ENCODE measurements at places on chromosomes 7 and 10.

- no peak for DNase-seq
Measured at GRCh38 chr7:74092321-74092963, 8.8 kb downstream of the LIMK1 start.

- no peak for DNase-seq
Measured at GRCh38 chr10:94293354-94293753, 69.4 kb downstream of the NOC3L start.

DNA sequence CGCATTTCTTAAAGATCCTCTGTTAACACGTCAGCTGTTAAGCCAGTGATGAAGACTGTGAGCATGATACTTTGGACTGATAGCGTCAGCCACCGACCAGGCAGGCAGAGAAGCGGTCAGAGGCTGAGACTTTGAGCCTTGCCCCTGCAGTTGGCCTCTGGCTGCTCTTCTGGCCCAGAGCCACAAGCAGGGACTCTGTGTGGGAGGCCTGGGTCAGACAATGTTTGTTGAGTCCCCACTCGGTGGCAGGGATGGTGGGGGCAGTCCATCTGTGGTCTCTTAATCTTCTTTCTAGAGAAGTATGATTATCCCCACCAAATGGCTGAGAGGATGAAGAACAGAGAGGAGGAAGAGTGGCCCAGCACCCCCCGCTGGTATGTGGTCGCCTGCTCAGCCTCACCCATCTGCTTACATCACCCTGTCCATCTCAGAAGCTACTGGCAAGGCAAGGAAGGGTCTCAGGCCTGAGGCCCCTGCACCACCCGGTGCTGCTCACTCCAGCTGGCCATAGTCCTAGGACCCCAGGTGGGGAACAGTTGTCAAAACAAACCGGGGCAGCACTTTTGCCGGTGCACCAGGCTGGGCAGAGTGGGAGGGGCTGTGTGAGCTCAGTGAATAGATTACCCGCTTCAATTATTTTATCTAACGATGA lies 202.9 kb downstream of the GRID1 start:
- DNase-seq, result peak; percentile 84

DNA sequence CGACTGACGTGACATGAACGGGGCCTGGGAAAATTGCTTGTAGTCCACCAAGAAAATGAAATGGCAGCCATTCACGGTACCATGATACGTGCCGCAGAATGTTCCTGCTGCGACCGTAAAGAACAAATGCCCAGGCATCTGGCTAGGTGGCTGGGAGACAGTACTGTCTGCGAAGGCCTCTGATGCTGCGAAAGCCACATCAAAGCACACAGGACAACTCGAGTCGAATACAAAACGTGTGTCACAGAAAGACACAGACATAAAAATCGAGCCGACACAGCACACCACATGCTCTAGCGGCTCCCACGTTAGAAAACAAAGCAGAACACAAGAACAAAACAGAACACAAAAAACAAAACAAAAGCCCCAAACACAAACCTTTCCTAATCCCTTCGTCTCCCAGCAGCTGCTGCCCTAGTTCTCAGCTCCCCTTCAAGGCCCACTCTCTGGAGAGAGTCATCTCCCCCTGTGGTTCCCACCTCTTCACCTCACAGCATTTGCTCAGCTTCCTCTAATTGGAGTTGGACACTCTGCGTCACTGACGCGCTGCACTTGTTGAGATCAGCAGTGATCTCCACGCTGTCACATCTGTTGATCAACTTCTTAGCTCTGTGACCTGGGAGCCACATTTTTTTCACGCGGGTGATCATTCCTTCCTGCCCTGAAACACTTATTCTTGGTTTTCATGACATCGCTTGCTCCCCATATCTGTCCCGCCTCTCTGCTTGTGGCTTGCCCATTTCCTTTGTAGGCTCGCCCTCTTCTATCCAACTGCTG lies 112.2 kb downstream of the CLEC2L start:
- peak; percentile 57 for DNase-seq

DNA sequence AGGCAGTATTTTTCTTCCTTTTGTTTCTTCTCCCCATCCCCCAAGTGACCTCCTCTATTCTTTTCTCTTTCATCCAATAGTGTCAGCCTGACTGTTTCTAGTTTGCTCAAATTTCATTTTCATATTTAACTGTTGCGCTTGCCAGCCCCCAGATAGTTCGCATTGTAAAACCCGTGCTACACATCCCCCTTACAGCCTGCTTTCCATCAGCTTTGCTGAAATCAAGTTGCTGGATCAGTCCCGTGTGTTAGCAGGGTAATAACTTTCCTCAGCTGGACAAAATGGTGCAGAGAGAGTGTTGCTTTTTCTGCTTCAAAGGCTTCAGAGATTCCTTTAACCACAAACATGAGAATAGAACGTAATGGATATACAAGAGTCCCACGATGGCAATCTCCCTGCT lies 180.6 kb upstream of the NPVF start:
- no peak for DNase-seq

DNA sequence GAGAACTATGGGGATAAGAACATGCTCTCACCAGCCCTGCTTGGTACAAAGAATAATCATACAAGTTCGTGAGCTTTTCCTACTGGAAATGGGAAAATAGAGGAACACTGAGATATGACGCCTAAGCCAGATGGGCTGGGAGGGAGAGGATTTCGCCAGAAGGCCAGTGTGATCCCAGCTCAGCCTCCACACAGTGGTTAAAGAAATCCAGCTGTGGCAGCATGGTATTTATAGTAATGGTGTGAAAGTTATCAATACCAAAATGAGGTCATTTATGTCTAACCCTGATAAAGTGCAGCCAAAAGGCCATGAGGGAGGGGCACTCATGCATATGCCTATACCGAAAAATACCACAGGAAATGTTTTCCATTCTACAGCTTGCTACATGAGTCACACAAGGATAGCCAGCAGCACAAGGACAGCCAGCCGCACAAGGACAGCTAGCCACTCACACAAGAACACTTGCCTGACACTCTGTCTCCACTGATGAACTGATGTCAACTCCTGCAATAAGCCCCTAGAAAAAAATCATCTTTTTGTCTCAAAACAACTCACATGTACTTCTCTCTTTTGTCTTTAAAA lies 49.4 kb downstream of the FRMPD2 start:
- DNase-seq, result no peak

GRCh38 chr7:45713669-45714520 lies 139.7 kb downstream of the ADCY1 start:
- DNase-seq, result no peak

GRCh38 chr7:96097835-96098234 lies 224.1 kb downstream of the SLC25A13 start:
- no peak for DNase-seq

DNA sequence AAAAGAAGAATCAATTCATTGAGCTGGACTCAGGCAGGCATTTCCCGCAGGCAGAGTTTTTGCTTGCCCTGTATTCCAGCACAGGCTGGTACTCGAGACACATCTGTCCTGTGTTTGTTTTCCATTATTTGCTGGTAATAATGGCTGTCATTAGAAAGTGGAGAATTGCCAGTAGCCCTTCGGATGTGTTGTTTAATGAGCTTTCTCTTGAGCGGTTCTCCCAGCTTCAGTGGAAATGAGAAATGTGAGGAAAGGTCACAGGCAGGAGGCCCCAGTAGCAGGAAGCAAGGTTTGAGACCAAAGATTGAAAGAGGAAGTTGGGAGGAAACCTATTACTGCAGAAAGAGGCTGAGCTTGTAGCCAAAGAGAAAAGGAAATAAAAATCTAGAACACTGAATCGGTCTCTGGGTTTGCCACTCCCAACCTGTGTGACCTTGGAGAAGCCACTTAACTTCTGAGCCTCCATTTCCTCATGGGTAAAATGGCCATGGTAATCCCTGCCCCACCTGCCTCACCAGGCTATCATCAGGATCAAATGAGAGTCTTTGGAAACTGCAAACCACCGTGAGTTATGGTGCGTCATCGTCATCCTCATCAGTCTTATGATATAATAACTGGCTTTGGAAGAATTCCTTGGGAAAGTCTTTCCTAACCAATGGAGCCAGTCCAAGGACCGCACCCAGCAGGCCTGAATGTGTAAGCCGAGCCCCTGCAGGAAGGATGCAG lies 67.7 kb downstream of the TACR2 start:
- peak; percentile 84 for DNase-seq

GRCh38 chr10:4581929-4582328 lies 244.1 kb upstream of the AKR1E2 start:
- no peak for DNase-seq

DNA sequence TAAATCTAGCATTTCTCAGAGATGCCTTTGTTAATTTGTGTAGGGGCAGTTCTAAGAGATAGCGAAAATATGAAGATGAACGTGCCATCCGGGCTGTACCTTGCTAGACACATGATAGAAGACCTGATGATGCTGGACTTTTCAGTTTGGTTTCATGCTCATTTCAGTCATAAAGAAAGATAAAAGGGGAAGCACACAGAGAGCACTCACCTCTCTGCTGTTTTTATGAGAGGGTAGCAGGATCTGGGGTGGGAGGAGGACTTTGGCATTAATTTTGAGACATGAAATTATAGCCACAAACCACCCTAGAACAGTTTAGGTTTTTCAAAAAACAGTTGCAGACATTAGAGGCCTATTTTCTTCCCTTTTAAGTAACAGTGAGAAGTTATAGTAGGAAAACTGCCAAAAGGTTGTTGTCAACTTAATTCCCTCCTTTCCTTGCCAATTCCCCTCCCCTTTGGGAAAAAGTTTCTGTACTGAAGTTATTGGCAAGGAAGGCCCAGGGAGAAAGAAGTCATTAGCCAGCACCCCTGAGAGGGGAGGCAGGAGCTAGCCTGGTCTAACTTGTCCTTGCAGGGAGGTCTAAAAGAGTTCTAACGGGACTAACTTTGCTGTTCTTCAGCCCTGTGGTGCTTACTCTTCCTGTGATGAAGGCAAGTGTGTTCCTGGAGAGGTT lies 2.6 kb downstream of the ST7 start:
- DNase-seq, result peak; percentile 56

DNA sequence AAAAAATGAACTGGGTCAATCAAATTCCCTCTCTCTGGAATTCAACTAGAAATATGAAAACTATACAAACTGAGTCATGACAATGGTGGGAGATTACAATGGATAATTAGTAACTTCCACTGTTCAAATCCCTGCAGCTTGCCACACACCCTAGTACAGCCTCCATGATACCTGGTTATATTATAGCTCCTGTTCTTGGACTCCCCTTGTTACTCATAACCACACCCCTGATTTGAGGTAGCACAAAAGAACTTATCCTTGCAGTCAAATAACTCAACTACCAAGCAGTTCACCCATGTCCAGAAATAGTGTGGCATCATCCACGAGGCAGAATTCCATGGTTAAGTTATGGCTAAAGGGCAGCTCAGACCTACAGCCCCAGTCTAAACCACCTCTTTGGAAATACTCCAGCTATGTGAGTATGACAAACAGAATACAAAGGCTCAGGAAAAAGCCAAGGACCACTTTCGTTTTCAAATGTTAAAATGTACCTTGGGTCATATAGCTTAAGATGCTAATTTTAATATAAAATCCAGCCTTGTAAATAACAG lies 164.7 kb downstream of the CPEB3 start:
- DNase-seq, result no peak

GRCh38 chr10:30939643-30940251 lies 91.9 kb downstream of the ZNF438 start:
- no peak for DNase-seq

DNA sequence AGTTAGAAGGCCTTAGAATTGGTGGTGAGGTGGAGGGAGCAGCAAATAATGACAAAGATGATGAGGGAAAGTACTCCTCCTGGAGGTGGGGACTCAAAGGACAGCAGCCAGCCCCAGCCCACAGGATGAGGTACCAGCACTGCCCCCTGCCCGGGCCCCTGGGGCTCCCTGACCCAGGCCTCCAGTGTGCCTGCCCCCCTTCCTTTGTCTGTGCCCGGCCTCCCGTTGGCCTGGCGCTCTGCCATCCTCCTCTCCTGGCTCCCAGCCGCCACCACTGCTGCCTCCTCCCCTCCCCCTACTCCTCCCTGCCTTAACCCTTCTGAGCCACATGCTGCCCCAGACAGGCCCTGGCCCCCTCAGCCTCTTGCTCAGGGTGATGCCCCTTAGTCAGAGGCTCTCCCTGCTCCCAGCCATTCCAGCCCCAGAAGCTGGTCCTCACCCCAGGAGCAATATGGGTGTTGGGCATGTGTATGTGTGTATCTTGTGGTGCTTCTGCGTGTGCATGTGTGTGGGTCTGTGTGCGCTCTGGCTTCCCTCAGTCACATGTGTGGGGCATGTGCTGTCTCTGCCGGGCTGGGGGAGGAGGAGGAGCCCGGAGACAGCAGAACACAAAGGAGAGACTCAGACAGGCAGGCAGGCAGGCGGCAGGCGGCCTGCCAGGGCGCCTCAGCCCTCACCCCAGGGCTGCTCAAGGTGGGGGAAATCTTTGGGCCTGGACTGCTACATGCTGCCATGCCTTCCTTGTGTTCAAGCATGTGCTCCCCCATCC lies 2.6 kb downstream of the LDB1 start:
- peak; percentile 58 for DNase-seq

DNA sequence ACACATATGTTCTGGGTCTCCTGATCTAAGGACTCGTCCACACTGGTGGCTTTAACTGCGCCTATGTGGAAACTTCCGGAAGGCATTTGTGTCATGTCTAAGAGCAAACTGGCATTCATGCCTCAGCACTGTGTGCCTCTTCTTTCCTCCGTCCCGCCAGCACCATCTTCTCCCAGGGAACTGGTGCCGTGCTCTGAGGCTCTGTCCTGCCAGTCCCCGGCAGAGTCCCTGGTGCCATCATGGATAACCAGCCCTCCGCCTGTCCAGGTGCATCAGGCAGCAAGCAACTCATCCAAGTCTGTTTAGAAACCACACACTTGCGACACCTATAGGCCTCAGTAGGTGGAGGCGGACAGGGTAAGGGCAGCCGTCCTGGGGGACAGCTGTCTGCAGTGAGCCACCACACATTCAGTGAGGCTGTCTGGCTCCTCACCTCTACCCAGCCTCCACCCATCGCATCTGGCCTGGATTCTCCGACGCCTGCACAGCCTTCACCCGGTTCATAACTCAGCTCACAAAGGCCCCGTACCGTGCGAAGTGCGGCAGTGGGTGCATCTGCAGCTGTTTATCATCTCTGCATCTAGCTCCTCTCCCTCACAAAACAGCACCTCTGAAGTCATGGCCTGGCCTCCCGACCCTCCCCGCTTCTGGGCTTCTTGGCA lies 162.7 kb downstream of the DIP2C start:
- no peak for DNase-seq

DNA sequence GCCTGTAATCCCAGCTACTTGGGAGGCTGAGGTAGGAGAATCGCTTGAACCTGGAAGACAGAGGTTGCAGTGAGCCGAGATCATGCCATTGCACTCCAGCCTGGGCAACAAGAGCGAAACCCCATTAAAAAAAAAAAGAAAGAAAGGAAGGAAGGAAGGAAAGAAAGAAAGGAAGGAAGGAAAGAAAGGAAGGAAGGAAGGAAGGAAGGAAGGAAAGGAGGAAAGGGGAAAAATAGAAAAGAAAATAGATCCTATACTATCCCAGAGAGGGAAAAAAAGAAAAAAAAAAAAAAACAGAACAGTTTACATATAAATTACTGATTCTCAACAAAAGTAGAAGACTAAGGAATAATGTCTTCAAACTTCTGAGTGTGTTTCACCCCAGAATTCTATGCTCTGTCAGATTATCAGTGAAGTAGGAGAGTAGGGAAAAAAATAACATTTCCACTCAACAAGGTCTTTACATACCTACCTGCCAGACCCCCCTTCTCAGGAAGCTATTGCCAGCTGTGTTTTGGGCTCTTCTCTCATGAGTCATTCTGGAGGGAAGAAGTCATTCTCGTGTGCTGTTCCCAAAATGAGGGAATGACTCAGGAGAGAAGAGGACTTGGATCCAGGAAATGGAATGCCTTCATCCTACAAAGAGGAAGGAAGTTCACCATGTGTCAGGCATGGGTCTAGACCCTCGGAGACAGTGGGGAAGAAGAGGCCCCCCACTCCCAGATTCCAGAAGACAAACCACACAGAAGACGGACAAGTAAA lies 20.9 kb downstream of the RGS10 start:
- DNase-seq, result no peak

- no peak for DNase-seq
Measured at GRCh38 chr10:4543938-4544533, 282.0 kb upstream of the AKR1E2 start.

Measured in MV-4-11 (cell line).